ENCODE measurements at places on chromosomes 3 and 15.

DNA sequence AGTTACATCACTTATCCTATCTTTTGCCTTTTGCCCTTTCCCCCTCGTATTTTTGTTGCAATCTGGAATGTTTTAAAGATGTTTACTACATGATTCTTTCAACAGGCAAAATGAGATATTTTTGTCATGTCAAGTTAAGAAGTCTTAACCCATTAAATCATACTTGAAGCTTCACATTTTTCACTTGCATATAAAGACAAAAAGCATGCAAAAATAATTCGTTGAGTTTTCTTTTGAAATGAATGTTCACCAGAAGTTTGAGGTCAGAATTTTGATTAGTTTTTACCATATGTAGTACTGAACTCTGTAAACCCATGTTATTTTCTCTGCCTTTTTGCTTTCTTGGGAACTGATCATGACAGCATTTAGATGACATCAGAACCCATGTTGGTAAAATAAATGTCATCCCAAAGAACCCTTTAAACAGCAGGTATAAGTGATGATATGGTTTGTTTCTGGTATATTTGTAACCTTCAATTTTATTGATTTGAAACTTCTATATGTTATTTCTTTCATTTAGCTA is 188.5 kb downstream of the GHSR start:
- no peak for DNase-seq

DNA sequence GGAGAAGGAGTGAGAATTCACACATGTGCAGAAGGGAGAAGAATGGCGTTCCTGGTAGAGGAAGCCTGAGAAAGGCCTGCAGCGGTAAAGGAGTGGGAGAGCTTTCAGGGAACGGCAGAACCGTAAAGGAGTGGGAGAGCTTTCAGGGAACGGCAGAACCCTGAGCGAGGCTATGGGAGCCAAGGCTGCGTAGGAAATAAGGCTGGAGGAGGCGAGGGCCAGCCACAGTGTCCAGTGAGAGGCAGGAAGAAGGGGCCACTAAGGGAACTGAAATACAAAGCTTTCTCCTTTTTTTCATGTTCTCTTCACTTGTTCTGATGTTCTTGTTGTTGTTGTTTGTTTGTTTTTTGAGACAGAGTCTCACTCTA is 41.6 kb downstream of the GOLGA6L10 start:
- DNase-seq, result no peak

- DNase-seq, result no peak
These were observed 303.7 kb upstream of the IGF1R start for GRCh38 chr15:98344591-98344990.

DNA sequence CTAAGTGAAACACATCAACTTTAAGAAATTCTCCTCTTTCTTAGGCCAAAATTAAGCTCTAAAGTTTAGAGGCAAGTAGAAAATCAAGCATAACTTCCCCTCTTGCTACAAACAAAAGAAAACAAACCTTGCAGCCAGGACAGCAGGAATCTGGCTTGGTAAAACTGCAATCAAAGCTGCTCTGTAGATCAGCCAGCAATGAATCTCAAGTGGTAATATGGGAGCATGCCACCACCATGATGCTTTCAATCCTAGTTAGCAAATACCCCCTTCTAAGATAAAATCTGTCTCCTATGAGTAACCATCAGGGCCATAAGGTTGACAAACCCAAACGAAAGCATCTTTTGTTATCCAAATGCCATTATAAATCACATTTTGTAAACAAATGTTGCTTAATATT is 208.3 kb upstream of the PLSCR5 start:
- no peak for DNase-seq

DNA sequence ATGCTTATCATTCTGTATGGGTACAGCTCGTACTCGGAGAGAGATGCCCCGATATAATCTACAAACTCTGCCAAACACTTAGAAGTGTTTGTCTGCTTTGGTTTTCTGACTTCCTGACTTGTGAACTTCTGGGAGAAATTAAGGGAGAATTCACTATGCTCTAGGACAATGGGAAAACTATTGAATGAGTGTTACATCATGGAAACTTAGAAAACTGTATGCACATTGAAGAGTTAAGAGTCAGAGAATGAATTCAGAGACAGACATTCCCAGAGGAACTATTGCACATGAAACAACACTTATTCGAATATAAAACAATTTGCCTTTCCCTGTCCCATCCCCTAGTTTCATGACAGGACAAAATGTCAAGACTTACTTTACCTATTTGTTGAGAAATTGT is 57.8 kb downstream of the DTWD1 start:
- no peak for DNase-seq

- no peak for DNase-seq
These were observed 52.6 kb downstream of the PLCL2 start for GRCh38 chr3:16937326-16937845.

DNA sequence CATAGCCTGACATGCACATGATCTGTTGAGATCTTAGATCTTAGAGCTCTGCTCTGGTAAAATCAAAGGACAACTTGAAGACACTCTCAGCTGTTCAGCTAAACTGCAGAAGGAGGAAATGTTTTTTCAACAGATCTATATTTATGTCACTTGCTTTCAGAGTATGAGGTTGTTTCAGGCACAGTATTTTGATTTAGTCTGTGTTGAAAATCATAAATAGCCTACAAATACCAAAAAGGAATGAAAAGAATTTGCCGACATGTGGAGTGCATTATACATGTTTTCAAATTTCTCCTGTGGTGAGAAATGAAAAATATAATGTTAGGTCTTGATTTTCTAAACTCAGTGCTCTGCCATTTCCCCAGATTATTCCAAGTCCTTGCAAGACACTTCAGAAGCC is 1118.4 kb downstream of the TBL1XR1 start:
- DNase-seq, result no peak

DNA sequence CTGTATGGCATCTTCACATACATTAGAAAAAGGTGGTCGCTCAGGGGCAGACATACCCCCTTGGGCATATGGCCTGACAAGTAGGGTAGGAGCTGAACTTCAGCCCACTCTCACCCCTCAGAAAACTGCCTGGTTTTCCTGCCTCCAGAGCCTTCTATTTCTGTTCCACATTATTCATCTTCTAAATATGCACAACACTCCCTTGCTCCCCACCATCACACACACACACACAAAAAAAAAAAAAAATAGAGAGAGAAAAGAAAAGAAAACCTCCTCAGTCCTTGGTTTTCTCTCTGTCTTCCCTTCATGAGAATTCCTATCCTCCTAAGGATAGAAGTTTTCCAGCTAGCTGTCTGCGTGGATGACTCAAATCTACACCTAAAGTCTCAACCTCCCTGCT is 5.6 kb upstream of the ROPN1 start:
- DNase-seq, result no peak

- no peak for DNase-seq
These were observed 5.0 kb downstream of the MASP1 start for GRCh38 chr3:187286467-187287059.

- no peak for DNase-seq
These were observed 464.4 kb downstream of the SHQ1 start for GRCh38 chr3:72383883-72384282.

GRCh38 chr3:177249203-177249602 is 51.9 kb upstream of the TBL1XR1 start:
- DNase-seq, result no peak

DNA sequence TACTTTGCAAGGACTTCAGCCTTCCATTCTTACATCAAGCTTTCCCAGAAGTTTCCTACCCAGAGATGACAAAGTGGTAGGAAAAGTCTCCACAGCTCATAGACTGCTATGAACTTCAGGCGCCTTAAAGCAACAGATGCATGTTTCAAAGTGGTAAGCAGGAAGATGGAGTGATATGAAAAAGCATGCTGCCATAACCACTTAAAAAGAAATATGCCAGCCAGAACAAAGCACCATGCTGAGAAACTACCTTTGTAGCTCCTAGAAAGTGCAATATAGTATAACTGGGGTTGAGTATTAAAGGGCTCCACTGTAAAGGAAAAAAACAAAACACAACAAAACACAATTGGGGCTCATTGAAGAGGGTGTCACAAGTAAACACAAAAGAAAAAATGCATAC is 192.4 kb upstream of the STRIT1 start:
- no peak for DNase-seq

GRCh38 chr3:18740631-18741583 is 315.8 kb upstream of the SATB1 start:
- DNase-seq, result peak; percentile 51

- DNase-seq, result no peak
These were observed 84.7 kb upstream of the THBS1 start for GRCh38 chr15:39495871-39496840.

GRCh38 chr3:188294823-188295487 is 141.0 kb downstream of the LPP start:
- DNase-seq, result no peak

- DNase-seq, result no peak
These were observed 101.4 kb upstream of the SOX2 start for GRCh38 chr3:181610083-181610972.

GRCh38 chr3:68059628-68060152 is 405.3 kb upstream of the SUCLG2 start:
- DNase-seq, result no peak

DNA sequence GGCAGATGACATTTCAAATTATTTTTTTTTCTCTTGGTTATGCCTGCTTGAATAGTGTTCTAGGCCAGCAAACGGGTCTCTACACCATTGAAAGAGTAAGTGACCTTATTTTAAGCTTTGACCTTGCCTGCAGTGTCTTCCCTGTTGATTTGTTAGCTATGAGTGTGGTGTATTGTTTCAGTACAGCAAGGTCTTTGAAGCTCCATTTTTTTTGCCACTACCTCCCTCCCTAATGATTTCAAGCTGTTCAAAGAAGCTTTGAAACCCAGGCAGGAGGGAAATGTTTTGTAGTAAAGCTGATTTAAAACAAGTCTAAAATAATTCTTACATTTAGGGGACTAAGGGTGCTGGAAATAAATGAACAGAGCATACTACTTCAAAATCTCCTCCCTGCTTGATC is 1249.8 kb downstream of the ROBO1 start:
- no peak for DNase-seq

DNA sequence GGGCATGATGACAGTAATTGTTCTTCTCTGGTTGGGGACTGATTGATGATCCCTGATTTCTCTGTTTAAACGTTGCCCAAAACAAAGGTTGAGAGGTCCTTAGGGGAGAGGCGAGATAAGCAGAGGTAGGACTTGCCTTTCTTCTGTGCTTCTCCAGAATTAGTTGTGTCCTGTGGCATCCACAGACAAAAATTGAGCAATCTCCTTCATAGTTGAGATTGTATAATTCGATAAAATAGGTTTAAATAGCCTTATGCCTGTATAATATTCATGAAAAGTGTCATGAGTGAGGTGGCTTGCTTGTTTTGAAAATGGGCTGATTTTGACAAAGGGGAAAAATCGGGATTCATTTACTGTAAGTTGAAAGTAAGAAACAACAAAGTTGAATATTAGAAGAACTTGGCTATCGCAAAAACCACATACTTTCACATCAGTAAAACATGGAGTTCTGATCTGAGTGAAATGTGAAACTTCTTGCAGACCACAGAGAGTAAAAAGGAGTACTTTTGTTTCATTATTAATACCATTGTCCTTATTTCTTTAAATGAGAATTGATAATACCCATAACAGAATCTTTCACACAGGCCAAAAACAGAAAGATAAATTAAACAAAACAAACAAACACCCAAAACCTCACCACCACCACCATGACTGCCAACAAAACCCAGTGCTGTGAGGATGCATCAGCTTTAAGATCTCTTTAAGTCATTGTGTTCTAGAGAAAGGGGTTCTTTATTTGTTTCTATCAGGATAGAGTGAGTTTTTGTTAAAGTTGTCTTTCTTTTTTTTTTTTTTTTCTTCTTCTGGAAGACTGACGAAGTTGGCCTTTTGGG is 155.7 kb downstream of the LPP start:
- no peak for DNase-seq

DNA sequence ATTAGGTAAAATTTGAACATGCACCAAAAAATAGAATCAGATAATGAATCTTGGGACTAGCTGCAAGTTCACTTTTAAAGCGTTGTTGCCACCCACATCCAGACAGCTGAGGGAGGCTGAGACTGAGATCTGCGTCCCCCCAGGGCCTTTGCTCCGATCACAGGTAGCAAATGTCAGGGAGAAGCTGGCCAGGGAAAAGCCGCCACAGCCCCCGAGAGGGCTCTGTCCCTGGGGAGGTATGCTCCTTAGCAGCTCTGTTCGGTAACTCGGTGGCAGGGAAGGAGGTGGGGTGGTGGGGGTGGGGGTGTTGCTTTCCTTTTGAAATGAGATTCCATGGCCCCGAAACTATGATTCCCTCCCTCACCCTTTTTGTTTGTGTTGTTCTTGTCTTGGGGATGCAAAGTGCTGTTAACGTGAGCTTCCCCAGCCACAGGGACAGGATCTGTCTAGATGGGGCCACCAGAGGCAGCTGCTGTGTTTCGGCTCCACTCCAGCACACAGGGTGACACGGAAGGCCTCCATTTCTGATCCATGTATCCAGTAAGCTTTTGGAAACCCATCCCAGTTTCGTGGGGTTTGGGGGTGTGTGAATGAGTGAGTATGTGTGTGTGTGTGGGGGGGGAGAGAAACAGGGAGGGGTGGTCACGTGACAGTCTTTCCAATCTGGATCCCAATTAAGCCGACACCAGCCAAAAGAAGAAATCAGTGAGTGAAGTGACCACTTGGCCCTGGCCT is 1.1 kb upstream of the MINAR1 start:
- DNase-seq, result no peak

DNA sequence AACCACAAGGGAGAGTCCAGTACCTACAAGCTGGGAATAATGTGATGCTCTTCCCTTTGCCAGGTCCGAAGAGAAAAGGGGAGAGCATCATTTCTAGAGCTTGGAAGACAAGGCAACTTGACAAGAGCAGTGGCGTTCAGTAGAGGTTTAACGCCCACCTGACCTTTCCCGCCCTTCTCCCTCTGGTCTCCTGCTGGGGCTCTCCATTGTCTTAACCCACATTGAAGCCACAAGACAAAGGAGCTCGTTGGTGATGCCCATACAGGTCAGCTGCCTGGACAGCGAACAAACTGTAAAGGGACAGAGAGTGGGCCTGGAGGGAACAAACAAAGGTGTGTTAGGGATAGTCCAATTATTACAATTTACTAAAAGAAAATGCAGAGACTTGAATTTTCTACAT is 13.1 kb upstream of the DUT start:
- DNase-seq, result no peak

DNA sequence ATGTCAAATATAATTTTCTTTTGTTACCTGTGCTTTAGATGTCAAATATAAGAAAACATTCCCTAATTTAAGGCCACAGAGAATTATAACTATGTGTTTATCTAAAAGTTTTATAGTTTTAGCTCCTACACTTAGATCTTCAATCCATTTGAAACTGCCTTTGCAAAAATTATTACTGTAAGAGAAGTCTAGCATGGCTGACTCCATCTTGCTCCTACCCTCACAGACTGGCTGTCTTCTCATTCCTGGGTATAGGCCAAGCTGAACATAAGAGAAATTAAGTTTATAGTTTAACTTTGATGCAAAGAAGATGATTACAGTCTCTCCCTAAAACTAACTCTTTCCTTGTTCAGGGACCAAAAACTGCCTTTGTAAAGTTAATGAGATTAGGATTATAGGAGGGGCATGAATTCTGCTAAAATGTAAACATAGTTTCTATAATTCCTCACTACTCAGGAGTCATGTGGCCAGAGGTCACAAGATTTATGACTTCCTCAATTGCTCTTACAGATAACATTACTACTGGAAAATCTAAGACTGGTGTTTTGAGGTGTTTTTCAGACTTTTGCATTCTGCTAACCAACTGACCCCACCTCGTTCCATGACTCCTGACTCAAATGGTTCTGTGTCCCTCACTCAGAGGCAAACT is 184.0 kb downstream of the BCHE start:
- DNase-seq, result no peak
